Stimulated activated naive B cell treated with anti-CD40 and anti-IgM and Interleukin-4, amounts not matched to agents 10 μg/mL and 1 μg/mL and 100 μg/mL, for 72 hours (primary cell): ENCODE measurements at places on chromosomes 2 and 18.

DNA sequence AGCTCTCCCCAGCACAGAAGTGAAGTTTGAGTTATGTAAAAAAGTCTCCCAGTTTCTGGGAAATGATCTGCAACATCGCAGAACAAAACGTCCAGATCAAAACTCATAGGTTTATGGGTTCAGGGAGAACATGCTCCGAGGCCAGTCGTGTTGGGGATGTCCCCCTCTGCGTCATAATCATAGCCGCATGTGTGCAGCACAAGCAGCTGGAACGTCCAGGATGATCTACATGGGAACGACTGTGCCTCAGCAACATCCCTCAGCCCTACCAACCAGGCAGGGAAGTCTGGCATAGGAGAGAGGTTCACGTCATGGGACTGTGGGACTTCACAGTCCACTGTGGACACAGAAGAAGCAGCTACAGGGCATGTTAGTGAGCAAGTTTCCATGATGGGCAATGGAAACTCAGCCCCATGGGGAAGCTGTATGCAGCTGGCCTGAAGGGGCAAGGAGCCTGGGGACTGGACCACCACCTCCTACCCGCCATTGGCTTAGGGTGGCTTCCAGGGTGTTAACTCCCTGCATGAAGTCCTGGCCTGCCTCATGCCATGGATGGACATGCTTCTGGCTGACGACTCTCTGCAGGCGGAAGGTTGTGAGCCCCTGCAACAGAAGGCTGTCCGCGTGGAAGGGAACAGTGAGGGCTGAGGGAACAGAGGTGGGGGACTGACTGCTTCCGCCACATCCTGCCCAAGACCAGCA is 96.9 kb downstream of the COPS8 start:
- no peak for DNase-seq

- DNase-seq, result no peak
Measured at GRCh38 chr2:68932402-68932801, 20.3 kb downstream of the GKN2 start.

DNA sequence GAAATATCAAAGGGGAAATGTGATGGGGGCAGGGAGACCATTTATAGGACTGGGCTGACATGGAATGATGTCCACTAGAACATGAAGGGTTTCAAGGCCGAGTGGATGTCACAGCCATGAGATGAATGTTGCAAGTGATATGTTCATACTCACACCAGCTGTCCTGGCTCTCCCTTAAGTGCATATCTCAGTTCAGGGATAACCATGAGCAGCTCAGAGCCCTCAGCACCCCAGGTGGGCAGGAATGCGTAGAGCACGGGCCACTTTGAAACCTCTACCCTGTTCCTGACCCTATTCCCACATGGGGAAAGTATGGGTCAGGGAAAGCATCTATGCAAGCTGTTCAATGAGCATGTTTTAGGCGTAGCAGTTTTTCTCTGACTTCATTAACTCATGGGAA is 12.4 kb upstream of the EML4 start:
- no peak for DNase-seq

GRCh38 chr2:197073701-197074433 is 147.4 kb upstream of the PGAP1 start:
- no peak for DNase-seq

DNA sequence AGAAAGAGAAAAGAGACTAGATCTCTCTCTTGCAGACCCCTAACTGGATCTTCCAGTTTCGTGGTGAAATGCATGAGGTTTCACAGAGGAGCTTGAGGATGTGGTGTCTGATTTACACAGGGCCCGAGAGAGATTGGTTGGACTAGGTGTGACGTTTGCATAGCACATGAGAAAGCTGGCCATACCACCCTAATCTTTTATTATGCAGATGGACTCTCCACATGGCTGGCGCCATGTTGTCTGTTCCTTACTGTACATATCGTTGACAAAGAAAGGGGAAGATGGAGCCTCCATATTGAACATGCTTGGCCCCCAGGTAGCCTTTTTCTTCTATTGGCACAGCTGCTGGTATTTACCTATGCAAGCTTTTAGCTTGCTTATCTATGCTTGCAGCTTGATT is 27.5 kb upstream of the PGAP1 start:
- DNase-seq, result no peak

GRCh38 chr2:151987484-151987883 is 111.4 kb downstream of the CACNB4 start:
- DNase-seq, result no peak

DNA sequence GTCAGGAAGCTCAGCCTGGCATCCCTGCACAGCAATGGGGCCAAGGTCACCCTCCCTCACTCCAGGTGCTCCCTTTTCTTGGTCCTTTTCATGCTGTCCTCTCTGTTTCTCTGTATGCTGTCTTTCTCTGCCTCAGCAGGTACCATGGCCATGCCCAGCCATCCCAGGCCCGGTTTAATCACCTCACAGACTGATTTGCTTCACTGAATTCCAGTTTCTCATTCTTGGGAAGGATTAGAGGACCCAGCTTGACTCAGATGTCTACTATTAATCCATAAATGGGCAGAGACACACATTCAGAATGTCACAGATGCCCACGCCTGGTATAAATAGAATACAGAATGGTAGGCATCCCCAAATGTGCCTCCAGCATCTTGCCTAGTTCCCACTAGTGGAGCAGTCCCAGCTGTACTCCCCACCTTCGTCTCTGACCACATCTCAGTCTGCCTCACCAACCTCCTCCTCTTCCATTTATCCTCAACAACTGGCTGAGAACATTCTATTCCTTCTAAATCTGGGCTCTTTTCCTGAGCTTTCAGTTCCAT is 14.2 kb upstream of the L3MBTL4 start:
- DNase-seq, result no peak

DNA sequence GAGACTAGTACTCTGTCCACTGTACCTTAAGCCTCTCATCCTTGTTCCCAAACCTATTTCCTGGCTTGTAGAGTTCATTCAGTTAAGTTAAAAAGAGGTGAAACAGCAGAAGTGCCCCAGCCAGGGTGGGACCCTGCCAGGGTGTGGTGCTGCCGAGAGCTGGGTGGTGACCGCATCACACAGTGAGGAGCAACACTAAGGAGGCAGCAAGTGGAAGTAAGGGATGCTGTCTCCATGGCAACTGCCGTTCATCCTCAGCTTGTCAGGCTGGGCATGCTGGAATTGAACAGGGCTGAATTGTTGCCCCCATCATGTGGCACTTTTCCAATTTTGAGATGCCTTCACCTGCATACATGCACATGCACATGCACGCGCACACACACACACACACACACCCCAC is 77.0 kb downstream of the VSNL1 start:
- DNase-seq, result no peak
